ENCODE measurements at places on chromosomes 11 and 22.

DNA sequence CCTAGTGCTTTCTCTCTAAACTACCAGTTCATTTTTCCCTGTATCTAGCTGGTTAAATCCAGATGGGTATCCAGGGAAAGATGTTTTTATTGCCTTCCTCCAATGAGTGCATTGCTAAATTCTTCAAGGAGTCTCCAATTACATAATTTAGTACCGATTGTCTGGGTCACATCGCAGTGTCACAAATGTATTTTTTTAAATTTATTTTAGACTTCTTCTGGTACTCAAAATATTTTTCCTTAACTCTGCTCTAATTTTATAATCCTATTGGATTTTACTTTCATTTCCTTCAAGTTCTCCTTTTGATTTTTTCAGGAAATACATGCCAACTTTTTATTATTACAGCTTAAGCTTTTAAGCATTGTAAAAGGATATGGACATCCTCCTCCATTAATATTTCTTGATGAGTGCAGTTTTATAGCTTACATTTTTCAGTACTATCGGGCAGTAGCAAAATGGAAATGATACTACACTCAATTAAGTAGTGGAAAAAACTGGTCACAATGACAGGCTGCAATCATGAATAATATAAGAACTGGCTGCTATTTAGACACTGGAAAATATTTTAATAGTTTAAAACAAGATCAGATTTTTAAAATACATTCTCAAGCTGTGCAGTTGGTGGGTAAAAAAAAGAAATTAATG is 20.3 kb downstream of the BBOX1 start:
- no peak for DNase-seq

- no peak for DNase-seq
These were observed 618.2 kb downstream of the METTL15 start for GRCh38 chr11:28726432-28726831.

- DNase-seq: no peak
These were observed 1.3 kb upstream of the FAM118A start for GRCh38 chr22:45308391-45308956.

DNA sequence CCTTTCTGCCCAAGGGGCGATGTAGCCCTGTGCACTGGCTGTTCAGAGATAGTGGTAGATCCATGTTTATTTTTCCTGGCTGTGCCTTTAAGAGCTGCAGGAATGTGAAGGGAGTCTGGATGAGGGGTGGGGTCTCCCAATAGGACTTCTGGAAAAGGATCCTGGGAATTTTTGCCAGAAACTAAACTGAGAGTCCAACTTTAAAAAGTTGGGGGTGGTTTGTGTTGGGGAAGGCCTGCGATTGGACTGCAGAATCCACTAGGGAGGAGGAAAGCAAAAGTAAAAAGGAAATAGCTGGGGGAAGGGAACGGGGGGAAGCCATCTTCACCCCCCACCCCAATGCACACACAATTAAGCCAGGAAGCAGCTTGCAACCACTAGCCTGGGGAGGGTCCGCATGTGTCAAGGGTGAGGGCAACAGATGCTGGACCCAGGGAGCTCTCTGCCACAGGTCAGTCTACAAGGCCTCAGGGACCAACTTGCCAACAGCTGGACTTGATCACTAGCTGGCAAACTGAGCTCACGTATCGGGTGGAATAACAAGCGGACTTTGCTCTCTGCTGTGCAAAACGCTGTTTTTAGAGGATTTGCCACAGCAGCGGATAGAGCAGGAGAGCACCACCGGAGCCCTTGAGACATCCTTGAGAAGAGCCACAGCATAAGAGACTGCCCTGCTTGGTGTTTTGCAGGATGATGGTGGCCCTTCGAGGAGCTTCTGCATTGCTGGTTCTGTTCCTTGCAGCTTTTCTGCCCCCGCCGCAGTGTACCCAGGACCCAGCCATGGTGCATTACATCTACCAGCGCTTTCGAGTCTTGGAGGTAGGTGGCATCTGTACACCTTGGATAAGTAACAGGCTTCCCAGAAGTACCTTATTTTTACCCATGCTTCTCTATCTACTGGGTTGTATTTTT is at the start of gene OLFML1:
Gene OLFML1 (plus strand): TSS at position 321 of the 912 bp plus-strand sequence. CDS start 370 bp downstream, at position 691.
- DNase-seq: no peak

DNA sequence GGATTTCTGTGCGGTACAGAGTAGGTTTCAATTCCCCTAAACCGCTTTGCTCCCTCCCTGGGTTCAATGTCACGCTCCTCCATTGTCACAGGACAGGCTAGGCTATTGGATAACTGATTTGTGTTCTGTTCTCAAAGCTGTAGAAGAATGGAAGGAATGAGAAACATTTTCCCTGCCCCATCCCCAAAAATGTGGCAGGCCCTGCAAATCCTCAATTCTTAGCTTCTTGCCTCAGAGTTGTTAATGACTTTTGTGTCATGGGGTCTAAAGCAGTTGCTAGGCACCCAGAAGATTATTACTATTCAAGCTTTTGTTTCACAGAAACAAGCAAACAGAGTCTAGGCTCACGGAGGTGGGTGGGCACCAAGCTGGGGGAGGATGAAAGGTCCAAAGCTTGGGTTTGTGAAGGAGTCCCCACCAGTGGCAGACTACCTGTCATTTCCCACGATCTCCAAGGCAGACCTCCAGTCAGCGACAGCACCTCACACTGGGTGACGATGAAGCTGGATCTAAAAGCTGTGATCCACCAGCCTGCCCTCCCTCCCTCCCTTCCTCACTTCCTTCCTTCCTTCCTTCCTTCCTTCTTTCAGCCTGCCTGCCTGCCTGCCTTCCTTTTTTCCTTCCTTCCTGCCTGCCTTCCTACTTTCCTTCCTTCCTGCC is 1080.2 kb downstream of the OPCML start:
- no peak for DNase-seq

DNA sequence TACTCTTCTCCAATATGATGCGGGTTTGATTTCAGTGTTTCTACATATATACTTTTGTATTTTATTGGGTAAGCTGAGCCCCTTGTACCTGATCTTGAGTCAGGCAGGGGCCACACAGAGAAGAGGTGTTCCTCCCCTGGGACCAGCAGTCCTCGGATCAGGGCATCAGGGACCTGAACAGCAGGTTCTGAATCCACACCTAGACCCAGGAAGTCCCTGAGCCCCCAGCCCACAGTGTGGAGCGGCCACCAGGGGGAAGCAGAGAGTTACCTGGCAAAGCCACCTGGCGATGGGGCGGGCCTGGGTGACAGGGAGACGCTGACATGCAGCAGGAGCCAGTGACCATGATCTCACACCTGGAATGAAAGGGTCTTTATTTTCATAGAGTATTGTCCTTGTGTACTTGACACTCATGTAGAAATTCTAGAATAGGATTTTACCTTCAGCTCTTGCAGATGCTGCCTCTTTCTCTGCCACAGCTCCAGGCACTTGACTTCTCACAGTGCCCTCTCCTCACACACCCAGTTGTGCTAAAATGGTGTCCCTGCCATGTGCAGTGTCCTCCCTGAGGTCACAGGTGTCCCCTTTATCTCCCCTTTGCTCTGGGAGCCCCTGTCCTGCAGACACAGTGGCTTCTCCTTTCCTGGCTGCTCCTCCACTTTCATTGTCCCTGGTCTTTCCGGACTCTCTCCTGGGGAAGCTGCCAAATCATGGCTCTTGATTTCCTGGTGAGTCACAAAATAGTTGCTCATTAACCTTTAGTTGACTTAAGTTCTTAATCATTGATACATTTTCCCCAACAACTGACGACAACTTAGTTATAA is 48.5 kb downstream of the GGTLC2 start:
- DNase-seq: no peak

DNA sequence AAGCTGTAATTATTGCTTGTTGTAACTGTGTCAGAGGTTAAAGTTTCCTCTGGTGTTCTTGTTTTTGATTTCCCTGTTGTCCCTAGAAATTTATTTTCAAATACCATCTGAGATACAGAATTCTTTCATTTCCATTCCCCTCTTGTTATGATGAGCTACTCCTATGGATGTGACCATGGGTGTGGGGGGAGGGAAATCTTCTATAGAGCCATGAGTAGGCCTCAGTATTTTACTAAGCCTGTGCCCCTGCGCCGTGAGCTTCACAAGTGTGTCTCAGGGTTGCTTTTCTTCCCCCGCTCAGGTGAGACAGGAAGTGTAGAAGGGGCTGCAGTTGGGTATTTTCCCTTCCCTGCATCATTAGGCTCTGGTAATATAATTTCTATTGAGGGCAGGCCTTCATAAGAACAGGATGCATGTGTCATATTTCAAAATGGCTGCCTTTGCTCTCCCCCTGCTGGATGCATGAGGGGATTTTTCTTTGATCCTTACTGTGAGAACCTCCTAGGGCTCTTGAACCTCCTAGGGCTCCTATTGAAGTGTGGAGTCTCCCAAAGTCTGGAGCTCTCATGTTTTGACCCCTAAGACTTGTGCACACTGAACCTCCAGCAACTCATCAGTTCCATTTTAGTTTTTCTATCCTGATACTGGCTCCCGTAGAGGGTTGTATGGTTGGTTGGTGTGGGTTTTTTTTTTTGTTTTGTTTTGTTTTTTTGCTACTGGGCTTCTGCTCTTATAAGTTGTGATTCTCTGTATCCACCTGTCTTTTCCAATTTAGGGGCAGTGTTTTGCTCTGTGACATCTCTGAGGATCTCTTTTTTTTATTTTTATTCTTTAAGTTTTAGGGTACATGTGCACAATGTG is 658.2 kb downstream of the NTM start:
- no peak for DNase-seq

GRCh38 chr11:102925988-102926387 is 29.5 kb downstream of the MMP13 start:
- no peak for DNase-seq

DNA sequence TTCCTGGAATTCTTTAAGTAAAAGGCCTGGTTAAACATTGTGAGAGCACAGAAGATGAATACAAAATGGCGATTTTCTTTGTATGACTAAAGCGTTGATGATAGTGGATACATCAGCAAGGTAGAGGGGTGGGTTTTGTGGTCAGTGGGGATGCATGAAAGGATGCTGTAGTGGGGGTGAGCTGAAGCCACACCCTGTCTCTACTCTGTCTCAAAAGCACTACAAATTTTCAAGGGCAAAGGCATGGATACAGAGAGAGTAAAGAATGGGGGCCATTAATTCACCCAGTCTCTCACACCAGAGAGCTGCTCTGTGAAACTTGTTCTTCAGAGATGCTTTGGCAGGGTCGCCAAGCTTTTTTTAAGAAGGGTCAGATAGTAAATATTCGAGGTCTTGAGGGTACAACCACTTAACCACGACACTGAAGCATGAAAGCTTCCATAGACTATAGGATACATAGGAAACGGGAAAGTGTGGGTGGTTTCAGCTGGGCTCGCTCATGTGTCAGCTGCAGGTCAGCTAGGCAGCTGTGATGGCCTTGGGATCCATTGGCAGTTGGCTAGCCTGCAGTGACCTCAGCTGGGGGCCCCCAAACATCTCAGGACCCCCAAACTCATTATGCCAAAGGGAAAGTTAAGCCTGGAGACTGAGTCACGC is 8.3 kb downstream of the TMEM138 start:
- no peak for DNase-seq

DNA sequence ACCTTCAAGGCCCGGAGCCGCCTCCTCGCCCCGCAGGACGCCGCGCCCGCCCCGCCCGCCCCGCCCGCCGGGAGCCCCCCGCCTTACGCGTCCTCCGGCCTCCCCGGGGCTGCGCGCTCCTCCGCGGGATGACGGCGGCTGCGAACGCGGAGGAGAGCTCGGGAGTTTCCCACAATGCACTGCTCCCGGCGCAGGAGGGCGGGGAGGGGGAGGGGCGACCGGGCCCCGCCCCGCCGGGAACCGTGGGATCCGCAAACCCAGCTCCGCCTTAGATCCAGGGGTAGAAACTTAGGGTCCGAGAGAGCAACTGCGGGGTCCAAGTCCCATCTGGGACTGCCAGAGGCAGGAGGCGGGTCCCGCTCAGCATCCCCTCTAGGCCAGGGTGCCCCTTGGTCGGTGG is at the start of gene CEND1:
Gene CEND1 (minus strand): TSS at position 148 of the 400 bp plus-strand sequence. CDS start 1,514 bp downstream, outside the sequence.
- DNase-seq: no peak

DNA sequence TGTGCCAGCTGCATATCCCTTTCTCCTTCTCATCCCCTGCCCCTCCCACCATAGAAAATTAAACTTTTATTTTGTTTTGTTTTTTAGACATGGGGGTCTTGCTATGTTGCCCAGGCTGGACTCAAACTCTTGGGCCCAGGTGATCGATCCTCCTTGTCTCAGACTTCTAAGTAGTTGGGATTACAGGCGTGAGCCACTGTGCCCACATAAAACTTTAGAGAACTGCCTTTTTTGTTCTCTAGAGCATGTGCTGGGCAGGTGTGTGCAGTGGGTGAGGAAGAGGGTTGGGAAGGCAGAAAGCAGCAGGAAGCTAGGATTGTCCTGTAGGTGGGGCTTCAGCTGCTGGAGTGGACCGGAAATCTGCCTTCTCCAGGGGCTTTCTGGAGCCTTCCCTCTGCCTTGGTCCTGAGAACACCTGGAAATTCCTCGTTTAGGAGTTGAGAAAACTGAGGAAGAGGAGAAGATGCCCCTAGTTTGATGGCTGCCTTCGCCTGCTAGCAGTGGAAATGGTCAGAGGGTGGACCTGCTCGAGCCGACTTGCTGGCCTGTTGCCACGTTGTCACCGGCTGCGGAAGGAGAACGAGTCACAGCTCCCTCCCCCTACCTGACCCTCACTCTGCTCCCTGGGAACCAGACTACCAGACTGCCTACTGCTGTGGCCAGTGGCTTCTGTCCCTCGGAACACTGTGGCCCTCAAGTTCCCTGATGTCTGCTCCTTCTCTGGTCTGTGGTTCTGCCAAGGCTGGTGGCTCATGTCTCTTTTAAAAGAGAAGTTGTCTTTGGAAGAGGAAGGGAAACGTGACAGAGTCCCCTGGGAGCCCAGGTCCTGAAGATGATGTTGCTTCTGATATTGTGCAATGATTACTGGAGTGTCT is 4.0 kb downstream of the ST14 start:
- no peak for DNase-seq

GRCh38 chr22:41263704-41264103 is 22.3 kb downstream of the RANGAP1 start:
- DNase-seq: no peak

DNA sequence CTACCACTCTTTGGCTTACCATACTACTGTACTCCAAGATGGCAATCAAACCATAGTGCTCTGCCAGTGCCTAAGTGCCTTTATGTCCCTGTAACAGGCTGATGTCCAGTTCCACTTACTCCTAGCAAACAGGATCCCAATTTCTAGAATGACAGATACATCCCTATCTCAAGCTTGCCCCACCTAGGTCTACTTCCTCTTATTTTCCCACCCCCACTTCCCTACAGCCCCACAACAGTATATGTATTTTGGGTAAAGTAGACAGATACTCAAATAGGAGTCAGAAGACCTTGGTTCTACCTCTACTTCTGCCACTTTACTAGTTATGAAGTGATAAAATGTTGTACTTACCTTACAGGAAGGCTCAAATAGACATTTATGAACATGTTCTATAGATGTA is 24.1 kb downstream of the SIK3 start:
- DNase-seq: no peak
